ENCODE measurements at places on chromosomes 3 and 15. TPM values are rescaled to one million over a fixed set of nuclear protein-coding genes. Genes with fewer than 3 reads are reported as not detected.

DNA sequence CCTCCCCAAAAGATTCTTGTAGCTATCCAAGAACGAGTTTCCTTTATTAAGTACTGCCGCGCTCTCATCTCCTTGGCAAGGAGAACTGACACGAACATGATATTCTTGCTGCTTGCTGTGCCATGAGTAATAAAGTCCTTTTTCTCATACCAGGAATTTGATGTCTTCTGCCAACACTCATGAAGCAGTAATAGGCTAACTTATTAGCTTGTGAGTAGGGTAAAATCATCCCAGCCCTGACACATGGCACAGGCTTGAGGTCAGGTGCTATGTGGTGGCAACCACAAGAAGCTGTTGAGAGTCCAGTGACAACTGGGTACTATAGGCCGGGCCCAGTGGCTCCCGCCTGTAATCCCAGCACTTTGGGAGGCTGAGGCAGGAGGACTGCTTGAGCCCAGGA lies 22.7 kb upstream of the UBXN7 start:
- DNase-seq: no peak
- H3K27ac ChIP-seq: no peak overlapping the region
- H3K27me3 ChIP-seq: no peaks in the 10 kb centered on the region
- H3K4me3 ChIP-seq: no peak overlapping the region
- no peaks in the 10 kb centered on the region for H3K36me3 ChIP-seq
- H3K4me1 ChIP-seq: no peaks in the 10 kb centered on the region

- H3K36me3 ChIP-seq: no peaks in the 10 kb centered on the region
- H3K27me3 ChIP-seq: no peaks in the 10 kb centered on the region
- peaks cover 19% of the 10 kb centered on the region for H3K4me1 ChIP-seq
- no peak overlapping the region for H3K27ac ChIP-seq
- DNase-seq: no peak
Observed at GRCh38 chr15:71501344-71502076, 308.8 kb upstream of the NR2E3 start.

GRCh38 chr3:31536497-31536896 lies 3.8 kb downstream of the STT3B start:
- H3K27me3 ChIP-seq: no peaks in the 10 kb centered on the region
- H3K27ac ChIP-seq: no peak overlapping the region
- no peaks in the 10 kb centered on the region for H3K36me3 ChIP-seq
- peak overlapping the region; percentile 7 for H3K4me3 ChIP-seq
- peaks cover 60% of the 10 kb centered on the region for H3K4me1 ChIP-seq

- no peak overlapping the region for H3K4me3 ChIP-seq
- no peaks in the 10 kb centered on the region for H3K36me3 ChIP-seq
- H3K27me3 ChIP-seq: no peaks in the 10 kb centered on the region
- no peak for DNase-seq
Observed at GRCh38 chr3:183085634-183086390, 13.5 kb downstream of the MCCC1 start.

DNA sequence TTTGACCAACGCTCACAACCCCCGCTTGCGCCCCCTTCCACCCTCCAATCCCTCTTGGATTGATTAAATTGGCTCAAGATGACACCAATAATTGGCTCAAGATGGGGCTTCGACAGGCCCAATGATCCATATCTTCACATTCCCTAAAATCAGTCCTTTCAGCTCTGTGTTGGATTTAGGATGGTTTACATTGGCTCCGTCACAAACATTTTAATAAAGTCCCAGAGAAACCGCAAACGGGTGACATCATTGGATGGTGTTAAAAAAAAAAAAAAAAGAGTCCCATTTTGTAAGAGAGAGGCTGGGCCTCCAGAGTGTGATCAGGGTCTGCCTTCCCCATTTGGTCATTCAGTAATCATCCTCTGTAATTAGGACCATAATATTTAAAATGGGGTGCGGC lies 113.4 kb upstream of the MRPS22 start:
- no peak overlapping the region for H3K27ac ChIP-seq
- no peaks in the 10 kb centered on the region for H3K36me3 ChIP-seq
- DNase-seq: no peak
- H3K27me3 ChIP-seq: no peaks in the 10 kb centered on the region

DNA sequence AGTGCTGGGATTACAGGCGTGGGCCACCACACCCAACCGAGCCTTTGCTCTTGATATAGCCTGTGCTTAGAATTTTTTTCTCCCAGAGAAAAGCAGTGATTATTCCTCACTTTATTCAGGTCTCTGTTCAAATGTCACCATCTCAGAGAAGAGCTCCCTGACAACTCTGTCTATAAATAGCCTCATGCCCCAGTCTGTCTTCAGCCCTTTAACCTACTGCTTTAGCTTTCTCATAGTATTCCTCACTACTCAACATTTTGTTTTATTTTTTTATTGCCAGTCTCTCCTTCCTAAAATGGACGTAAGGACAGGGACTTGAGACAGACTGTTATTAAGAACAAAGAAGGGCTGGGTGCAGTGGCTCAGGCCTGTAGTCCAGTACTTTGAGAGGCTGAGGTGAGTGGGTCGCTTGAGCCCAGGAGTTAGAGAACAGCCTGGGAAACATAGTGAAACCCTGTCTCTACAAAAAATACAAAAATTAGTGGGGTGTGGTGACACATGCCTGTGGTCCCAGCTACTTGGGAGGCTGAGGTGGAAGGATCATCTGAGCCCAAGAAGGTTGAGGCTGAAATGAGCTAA lies 78.7 kb upstream of the TTBK2 start:
- H3K36me3 ChIP-seq: peaks cover 32% of the 10 kb centered on the region
- no peaks in the 10 kb centered on the region for H3K27me3 ChIP-seq
- H3K4me3 ChIP-seq: no peak overlapping the region
- no peaks in the 10 kb centered on the region for H3K4me1 ChIP-seq
- no peak overlapping the region for H3K27ac ChIP-seq

DNA sequence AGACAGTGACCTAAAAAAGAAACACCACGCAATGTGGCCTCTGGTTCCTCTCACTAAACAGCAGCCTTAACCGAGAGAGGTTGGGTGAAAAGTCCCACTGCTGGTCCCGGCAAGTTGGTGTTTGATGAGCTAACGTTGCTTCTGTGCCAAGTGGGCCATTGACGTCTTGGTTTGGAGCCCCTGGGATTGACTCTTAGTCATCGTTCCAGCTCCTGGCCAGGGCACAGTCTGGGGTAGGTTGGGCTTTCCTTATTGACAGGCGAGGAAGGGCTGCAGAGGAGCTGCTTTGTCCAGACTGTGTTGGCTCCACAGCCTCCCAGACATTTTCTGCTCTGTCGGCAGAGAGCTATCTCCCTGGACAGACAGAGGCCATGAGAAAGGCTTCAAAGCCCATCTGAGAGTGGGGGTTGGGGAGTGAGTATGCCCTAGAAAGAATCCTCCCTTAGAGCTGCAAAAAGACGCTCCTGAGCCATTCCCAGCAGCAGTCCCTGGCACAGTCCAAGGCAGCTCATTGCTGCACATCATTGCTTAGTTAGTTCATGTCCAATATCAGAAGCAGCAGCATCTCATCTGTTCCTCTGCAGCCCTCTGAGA lies 28.6 kb upstream of the C3orf80 start:
- H3K4me3 ChIP-seq: no peak overlapping the region
- H3K27me3 ChIP-seq: no peaks in the 10 kb centered on the region
- no peak overlapping the region for H3K27ac ChIP-seq
- no peaks in the 10 kb centered on the region for H3K4me1 ChIP-seq
- no peak for DNase-seq

GRCh38 chr3:32285891-32286290 lies 47.4 kb downstream of the CMTM8 start:
- DNase-seq: no peak
- no peak overlapping the region for H3K27ac ChIP-seq
- no peak overlapping the region for H3K4me3 ChIP-seq
- H3K36me3 ChIP-seq: no peaks in the 10 kb centered on the region
- no peaks in the 10 kb centered on the region for H3K4me1 ChIP-seq

CP gene
- total RNA-seq: 26.3 TPM

IQCF5 gene
- not detected for total RNA-seq

All from vagina (tissue), 2 donors.